Left renal pelvis (tissue), 4 donors: ENCODE measurements at places on chromosomes 13 and 19.

DNA sequence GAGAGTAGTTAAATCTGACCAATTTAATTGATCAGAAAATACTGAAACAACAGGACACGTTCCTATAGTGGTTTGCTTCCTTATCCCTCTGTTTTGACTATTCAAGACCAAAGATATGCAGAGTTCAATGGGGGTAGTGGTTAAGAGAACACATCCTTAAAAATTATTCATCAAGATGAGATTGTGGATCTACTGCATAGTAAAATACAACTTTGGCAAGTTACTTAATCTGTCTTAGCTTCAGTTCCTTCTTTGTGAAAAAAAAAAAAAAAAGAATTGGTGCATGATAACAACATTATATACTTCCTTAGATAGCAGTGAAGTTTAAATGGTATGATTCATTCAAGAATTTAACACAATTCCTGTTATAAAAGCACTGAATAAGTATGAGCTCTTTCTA is 552.1 kb downstream of the DCT start:
- no peak for DNase-seq

DNA sequence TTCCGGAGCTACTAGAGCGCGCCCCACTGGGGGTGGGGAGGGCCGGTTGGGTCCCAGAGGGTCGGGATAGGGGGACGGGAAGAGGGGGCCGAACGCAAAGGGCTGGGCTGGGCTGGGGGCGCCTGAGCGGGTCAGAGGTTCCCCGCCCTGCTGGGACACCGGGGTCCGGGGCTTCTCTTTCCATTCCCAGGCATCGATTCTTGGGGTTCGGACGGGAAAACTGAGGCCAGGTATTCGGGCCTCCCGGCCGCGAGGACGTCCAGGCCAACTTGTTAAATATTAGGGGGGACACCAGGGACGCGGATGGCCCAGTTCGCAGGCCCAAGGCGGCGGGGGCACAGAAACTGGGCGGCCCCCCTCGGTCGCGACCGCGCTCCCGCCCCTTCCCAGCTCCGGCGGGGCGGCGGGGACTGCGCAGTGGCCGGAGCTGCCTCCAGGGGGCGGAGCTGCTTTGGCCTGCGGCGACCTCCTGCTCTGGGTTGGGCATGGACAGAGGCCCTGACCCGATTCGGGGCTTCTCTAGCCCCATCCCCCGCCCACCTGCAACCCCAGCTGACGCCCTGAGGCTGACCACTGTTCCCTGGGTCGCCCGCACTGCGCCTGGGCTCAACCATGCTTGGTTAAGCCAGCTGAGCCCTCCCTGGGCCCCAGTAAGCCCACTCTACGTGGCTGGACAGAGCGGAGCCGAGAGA is 1.2 kb upstream of the KLF16 start:
- no peak for DNase-seq

- DNase-seq, result no peak
Observed at GRCh38 chr19:45123440-45123850, 30.5 kb downstream of the PPP1R37 start.

DNA sequence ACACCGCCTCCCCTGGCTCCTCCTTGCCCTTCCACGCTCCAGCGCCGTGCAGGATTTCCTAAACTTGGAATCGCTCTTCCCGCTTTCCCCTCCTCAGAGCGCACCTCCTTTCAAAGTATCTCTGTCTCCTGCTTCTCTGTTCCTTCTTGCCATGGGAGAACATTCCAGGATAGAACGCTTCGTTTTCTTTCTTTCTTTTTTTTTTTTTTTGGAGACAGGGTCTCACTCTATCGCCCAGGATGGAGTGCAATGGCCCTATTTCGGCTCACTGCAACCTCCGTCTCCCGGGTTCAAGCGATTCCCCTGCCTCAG is 574 bp upstream of the XPO4 start:
- peak; percentile 31 for DNase-seq

DNA sequence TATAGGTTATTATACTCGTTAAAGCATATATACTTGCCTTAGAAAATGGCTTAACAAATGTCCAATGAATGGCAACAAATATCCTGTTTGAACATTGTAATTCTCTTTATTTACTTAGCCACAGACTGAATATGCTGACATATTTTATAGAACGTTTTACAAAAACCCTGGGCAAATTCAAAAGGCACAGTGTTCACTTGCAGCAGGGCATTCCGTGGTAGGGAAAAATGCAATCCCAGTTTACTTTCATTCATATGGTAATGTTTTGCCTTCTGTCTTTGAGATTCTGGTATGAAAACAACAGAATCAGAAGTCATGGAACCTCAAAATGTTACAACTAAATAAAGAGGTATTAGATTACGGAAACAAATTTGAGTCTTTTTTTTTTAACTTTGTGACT is 56.2 kb upstream of the MYCBP2 start:
- DNase-seq, result no peak

DNA sequence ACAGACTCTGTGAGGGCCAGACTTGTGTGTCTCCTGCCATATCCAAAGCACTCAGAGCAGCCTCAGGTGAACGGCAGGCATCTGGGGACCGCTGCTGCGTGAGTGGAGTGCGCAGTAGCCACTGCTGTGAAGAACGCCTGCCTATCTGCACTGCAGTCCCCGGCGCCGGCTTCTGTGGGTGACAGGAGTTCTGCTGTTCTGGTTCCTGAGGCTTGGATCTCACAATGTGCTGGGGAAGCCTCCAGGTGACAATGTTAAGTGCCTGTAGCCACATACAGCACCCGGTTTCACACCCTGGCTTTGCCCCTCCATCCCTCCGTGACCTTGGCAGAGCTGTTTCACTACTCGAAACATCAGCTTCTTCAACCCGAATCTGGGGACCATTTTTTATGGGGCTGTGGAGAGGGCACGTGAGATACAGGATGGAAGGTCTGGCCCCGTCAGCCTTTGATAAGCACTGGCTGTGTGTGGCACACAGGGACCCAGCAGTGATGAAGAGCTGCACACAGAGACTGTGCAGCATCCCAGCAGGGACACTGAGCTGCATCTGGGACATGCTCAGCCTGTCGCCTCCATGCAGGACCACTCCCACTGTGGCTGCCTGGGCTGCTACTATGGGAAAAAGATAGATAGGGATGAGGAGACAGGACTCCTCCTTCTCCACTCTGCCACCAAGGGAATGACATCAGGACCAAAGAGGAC is 28.3 kb downstream of the ELAVL1 start:
- DNase-seq, result no peak

GRCh38 chr13:19618977-19619376 is 14.5 kb upstream of the MPHOSPH8 start:
- no peak for DNase-seq

- DNase-seq, result no peak
Observed at GRCh38 chr13:29934531-29935308, 84.3 kb upstream of the UBL3 start.

GRCh38 chr13:50712881-50713280 is 130.6 kb downstream of the DLEU7 start:
- DNase-seq, result no peak

DNA sequence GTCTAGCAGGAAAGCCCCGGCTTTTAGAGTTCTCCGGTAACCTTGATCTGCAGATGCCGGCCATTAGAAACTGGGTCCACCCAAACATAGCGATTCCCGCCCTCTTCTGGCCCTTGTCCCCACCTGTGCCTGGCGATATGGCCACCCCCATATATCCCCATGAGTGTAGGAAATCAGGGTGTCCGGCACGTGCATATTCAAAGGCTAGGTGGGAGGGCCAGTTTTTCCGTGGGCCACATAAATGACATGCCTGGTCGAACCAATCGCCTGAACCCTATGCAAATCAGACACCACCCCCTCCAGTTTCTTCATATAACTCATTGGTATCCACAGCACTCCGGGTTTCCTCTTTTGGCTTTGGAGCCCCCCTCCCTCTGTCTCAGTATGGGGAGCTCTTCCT is 37.4 kb downstream of the ERICH4 start:
- DNase-seq, result no peak

GRCh38 chr13:86020351-86021002 is 221.3 kb upstream of the SLITRK6 start:
- DNase-seq, result peak; percentile 26

GRCh38 chr13:88000239-88000638 is 329.1 kb downstream of the SLITRK5 start:
- DNase-seq, result no peak

- no peak for DNase-seq
Observed at GRCh38 chr13:66774046-66774445, 456.1 kb downstream of the PCDH9 start.

DNA sequence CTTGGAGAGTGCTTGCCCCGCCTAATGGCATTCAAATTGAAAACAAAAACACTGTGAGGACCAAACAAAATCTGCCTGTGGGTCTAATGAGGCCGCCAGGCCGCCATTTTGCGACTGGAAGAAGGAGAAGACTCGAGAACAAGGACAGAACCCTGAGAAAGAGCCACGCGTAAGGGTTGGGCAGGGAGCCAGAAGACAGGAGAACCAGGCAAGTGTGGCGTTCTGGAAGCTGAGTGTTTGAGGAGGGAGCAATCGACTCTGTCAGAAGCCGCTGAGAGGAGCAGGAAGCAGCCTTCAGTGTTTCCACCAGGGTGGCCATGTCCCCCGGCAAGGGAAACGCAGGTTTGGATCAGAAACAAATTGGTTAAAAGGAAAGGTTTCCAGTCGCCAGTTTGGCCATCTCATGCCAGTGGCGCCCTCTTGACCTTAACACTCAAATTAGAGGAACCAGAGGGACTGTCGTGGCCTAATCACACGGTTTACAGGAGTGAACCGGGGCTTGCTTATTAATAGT is 10.2 kb upstream of the PTOV1 start:
- no peak for DNase-seq

- DNase-seq, result no peak
Observed at GRCh38 chr19:5136073-5136855, 167.4 kb downstream of the KDM4B start.

- no peak for DNase-seq
Observed at GRCh38 chr13:99990126-99990977, 8.8 kb downstream of the ZIC2 start.

DNA sequence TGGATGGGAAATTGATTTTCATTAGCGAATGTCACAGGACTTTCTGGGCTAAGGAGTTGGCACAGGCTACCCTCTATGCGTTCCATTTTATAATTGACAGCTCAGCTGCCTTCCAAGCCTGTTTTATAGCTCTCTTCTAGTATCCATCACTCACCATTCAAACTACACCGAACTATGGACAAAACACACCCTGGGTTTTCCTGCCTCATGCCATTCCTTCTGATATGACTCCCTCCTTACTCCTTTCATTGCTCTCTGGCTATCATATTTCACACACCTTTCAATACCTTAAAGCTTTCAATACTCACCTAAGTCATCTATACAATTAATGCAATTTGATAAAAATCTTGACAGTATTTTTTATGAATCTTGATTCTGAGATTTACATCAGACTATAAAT is 181.3 kb downstream of the RAP2A start:
- DNase-seq, result no peak

DNA sequence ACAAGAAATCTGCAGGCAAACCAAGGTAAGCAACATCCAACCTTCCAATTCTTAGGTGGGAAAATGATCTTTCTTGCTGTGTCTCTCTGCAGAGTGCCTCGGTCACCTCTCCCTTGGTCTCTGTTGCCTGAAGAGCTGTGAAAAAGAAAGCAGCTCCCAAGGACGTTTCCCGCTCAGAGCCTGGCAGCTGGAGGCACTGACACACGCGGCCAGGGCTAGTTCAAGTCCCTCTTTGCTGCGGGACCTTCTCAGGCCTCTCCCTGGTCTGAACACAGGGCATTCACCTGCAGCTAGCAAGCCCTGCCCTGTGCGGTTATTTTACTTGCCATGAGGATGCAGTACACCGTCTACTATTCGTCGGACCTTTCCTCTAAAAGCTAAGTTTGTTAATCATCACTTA is 3.8 kb downstream of the MED26 start:
- no peak for DNase-seq

GRCh38 chr19:51415187-51415586 is 2.3 kb downstream of the SIGLEC10 start:
- no peak for DNase-seq

- DNase-seq, result no peak
Observed at GRCh38 chr19:5914946-5915781, 1.1 kb downstream of the CAPS start.

GRCh38 chr13:20713014-20713376 is 9.5 kb downstream of the IL17D start:
- no peak for DNase-seq

DNA sequence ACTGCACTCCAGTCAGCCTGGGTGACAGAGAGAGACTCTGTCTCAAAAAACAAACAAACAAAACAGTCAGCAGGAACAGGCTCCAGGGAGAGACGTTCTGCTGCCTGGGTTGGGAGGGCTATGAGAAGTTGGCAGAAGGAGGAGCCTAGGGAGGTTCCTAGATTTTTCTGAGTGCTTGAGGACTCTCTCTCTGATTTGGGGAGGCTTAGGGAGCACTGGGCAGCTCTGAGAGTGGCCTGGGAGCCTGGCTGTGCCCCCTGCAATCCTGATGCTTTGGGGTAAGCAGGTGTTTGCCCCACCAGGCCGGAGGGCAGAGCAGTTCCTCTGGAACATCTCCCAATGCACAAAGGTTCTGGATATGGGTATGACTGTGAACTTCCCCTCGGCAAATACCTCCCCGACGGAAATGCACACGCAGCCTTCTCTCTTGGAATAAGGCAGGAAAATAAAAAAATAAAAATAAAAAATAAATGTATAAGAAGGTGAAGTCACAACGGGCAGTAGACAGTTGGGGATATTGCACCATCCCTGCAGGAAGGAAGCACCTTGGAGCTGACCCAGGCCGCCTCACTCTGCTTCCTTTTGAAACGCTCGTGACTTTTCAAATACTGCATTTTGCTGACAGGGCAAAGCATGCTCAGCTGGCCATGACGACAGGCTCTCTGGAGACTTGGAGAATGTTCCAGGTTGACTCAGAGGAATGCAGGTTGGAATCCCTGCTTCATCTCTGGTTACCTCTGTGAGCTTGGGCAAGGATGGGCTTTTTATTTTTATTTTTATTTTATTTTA is 26.5 kb upstream of the HOMER3 start:
- DNase-seq, result peak; percentile 60

DNA sequence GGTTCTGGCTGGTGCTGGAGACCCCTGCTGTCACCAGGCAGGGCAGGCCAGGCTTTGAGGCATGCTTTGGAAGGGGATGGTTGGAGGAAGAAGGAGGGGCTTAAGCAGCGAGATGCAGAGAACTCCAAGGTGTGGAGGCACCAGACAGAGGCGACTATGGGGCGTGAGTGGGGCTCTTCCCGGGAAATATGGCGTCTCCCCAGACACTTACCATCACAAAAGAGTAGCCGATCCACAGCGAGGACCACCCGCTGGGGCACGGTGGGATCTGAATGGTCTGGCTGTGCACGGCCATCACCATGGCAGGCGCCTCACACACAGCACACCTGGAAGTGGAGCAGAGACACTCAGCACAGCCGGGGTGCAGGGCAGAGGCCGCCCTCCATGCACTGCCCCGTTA is 151.9 kb downstream of the COL4A1 start:
- DNase-seq, result no peak

DNA sequence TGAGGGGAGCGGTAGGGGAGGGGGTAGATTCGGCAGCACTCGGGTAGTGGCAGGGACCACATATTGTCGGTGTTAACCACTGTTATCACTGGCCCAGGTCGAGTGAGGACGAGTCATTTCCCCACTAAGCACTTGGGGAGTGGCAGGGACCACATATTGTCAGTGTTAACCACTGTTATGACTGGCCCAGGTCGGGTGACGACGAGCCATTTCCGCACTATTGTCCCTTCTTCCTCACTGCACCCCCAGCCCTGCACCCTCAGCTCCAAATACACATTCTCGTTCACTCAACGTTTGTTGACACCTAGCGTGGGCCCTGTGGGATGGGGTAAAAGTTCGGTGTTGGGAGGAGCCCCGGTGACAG is 467 bp upstream of the CLN5 start:
- no peak for DNase-seq
